ENCODE measurements at places on chromosomes 6 and 20.

- DNase-seq, result no peak
Observed at GRCh38 chr6:26103141-26103769, 16.0 kb downstream of the HFE start.

DNA sequence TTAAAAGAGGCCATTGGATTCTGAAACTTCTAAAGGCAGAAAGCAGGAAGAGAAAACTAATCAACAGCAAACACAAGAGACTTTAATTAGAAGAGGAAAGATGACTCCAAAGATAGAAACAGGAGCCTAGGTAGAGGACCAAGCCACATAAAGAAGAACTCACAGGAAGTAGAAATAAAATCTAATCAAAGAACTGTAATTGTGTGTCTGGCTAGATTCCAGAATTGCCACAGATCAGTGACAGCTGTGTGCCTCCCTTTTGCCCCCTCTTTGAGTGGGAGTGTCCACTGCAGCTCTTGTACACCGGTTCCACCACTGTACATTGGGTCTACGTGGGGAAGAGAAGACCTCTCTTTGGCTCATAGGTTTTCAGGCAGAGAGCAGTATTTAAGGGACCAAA lies 22.3 kb upstream of the THEMIS start:
- DNase-seq, result no peak

GRCh38 chr20:3181270-3181669 lies 7.9 kb upstream of the LZTS3 start:
- DNase-seq, result no peak

DNA sequence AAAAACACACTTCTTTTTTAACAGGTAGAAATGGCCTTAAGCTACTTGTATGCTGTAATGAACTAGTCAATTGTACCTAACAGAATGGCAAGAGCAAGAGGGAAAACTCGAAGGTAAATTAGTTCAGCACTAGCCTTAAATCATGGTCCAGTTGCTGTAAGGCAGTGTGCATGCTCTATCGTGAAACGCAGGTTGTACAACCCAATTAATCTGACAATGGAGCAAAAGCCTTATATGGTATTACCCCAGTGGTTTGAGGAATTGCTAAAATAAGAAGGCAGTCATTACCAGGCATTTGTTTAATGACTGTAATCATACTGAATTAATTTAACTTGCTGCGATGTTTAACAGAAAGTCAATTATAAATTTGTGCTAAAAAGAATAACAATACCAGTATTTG lies 69.3 kb upstream of the SOX4 start:
- no peak for DNase-seq

GRCh38 chr20:60219984-60220562 lies 261.9 kb downstream of the CDH26 start:
- DNase-seq, result no peak

GRCh38 chr20:19013907-19014306 lies 198.5 kb upstream of the SLC24A3 start:
- DNase-seq, result no peak

DNA sequence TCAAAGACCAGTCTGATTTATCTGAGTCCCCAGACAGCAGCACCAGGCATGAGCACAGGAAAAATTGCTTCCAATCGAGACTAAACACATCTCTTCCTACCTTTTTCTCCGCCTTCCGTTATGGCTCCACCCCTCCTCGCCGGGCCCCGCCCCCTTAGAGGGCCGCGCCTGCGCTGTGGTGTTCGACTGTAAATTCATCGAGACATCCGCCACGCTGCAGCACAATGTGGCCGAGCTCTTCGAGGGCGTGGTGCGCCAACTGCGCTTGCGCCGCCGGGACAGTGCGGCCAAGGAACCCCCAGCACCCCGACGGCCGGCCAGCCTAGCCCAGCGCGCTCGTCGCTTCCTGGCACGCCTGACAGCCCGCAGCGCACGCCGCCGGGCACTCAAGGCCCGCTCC lies 8.9 kb downstream of the REM1 start:
- peak; percentile 42 for DNase-seq

Measured in GM20000 (cell line).